ENCODE measurements at places on chromosomes 3 and 15.

- no peak for DNase-seq
Measured at GRCh38 chr3:48088056-48088748, 72.0 kb upstream of the MAP4 start.

- no peak for DNase-seq
Measured at GRCh38 chr3:24521420-24522145, 26.9 kb upstream of the THRB start.

DNA sequence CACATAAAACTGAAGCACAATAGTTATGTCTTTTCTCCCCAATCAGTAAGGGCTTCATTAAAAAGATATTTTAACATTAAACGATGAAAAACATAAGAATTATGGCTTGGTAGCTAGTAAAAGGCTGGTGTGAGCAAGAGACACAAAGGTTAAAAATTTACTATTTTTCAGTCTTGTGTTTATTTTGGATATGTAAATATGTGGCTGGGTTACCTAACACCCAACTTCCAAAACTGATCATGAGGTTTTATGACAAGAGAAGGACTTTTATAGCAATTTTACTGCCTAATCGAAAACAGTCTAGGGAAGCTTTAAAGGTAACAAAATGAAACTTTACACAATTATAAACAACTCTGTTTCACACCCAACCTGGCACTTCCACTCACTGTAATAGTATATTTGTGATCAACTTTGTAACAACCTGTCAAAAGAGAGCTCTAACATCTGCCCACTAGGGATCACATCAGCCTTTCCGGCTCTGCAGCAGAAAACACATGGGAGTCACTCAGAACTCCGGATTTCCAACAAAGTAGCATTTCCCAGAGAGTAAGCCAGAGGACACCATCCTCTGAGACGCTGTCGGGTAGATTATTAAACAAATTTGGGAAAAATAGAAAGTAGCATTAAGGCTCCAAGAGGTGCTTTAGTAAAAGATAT lies 123.4 kb upstream of the C2CD4B start:
- no peak for DNase-seq

- DNase-seq, result no peak
Measured at GRCh38 chr3:136142592-136142991, 53.5 kb downstream of the MSL2 start.

GRCh38 chr15:57820119-57820518 lies 113.6 kb downstream of the POLR2M start:
- DNase-seq, result no peak

- no peak for DNase-seq
Measured at GRCh38 chr15:57395292-57395691, 19.0 kb downstream of the CGNL1 start.

- peak; percentile 11 for DNase-seq
Measured at GRCh38 chr15:52408823-52409222, 113.2 kb upstream of the MYO5C start.

DNA sequence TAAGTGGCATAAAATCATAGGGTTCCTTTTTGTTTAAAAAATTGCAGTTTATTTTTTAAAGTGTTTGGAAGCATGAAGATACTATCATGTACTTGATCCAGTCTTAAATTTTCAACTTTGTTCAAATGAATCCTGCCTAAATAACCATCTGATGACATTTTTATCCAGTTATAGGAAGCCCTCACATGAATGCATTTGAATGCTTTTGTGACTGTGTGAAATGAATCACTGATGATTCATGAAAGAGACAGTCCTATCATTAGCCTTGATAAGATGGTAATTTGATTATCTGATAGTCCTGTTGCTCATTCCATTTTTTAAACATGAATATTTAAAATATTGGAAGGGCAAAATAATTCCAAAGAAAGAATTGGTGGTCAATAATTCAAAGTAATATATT lies 401.9 kb upstream of the ROBO2 start:
- DNase-seq, result no peak

- no peak for DNase-seq
Measured at GRCh38 chr3:34844323-34844620, 795.1 kb upstream of the ARPP21 start.

GRCh38 chr3:66738625-66739365 lies 238.0 kb upstream of the LRIG1 start:
- no peak for DNase-seq

- no peak for DNase-seq
Measured at GRCh38 chr3:116441652-116442051, 3.6 kb downstream of the LSAMP start.

GRCh38 chr15:80081390-80081789 lies 21.9 kb downstream of the ZFAND6 start:
- no peak for DNase-seq

- peak; percentile 50 for DNase-seq
Measured at GRCh38 chr15:89358435-89358754, 23.8 kb upstream of the POLG start.

- no peak for DNase-seq
Measured at GRCh38 chr3:139448104-139448503, 28.2 kb downstream of the RBP2 start.

Data from GM13977 (cell line).